ENCODE measurements at places on chromosomes 6 and 20.

DNA sequence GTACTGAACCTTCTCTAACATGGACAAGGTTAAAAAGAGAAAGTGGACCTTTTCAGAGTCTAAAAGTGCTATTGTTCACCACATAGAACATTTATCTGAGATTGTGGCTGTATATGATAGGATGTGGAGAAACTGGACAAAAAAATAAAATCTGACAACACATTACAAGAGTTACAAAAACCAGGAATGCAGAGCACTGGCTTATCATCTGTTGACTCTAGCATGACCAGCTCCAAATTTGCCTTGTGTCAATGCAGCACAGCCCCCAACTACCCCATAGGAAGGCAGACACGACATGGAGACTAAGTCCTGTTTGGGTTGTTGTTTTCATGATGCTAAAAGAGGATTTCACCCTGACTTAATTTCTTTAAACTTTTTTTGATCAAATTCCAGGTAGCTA is 436.9 kb upstream of the MARCKS start:
- no peak for DNase-seq

DNA sequence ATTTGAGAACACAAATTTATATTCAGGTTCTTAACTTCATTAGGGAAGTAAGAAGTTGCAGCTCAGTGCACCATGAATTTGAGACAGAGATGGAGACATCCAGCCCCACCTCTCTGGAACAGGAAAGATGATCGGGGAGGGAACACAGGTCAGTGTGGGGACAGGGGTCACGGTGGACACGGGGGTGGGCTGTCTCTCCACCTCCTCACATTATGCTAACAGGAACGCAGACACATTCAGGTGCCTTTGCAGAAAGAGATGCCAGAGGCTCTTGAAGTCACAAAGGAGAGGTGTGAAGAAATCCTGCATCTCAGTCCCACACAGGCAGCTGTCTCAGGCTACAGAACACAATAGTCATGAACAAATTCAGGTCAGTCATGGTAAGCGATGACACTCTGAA is 3.1 kb downstream of the HLA-C start:
- DNase-seq = no peak

- no peak for DNase-seq
Observed at GRCh38 chr20:48926821-48927220, 5.3 kb downstream of the ARFGEF2 start.

- no peak for DNase-seq
Observed at GRCh38 chr20:47704746-47705496, 80.4 kb downstream of the SULF2 start.

DNA sequence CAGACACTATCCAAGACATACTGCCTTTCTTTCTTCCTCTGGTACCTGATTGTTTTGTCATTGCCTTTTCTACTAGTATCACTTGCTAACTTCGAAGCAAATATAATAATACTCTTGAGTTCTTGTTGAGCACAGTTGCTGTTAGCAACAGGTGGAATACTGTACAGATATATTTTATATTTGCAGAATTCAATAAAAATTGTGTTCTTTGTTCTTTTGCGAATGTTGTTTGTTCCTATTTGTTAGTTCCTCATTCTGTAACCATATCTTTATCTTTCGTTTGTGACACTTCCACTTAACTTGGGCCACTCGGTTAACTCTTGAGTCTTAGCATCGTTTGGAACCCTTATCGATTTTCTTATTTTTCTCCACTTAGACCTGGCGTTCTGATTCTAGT is 868 bp downstream of the CYB5R4 start:
- no peak for DNase-seq

DNA sequence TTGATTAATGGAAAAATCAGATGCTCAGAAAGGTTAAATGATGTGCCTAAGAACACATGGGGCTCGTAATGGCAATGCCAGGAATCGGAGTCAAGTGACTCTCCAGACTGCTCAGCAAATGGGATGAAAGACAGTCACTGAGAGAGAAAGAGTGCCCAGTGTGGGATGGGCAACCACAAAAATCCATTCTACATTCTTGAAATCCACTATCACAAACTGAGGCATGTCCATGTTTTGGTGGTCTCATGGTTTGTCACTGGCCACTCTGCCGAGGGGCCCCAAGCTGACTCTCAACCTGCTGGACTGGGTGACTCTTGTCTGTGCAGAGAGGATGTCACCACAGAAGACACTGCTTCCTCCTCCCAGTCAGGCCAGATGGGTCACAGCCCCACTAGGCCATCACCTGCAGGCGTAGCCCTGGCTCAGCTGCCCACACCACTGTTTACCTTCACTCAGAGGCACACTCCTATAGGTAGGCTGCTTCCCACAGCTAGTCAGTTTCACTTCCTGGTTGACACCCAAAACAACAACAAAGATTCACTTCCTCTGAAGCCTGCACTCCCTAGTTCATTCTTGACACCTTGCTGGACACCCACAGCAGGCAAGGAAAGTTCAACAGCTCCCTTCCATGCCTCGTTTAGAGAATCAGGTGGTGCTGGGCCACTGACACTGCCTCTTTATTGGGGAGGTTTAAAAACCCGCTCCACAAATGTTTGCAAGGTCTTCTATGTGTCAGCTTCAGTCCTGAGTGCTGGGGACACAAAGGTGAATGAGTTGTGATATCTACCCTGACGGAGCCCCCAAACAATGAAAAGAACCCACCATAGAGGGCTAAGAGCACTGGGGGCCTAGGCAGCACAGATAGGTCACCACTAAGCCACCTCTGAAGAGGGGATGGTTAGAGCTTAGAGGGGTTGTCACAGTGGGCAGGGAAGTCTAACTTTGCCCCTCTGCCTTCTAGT is 21.7 kb downstream of the MAP1LC3A start:
- peak; percentile 76 for DNase-seq

DNA sequence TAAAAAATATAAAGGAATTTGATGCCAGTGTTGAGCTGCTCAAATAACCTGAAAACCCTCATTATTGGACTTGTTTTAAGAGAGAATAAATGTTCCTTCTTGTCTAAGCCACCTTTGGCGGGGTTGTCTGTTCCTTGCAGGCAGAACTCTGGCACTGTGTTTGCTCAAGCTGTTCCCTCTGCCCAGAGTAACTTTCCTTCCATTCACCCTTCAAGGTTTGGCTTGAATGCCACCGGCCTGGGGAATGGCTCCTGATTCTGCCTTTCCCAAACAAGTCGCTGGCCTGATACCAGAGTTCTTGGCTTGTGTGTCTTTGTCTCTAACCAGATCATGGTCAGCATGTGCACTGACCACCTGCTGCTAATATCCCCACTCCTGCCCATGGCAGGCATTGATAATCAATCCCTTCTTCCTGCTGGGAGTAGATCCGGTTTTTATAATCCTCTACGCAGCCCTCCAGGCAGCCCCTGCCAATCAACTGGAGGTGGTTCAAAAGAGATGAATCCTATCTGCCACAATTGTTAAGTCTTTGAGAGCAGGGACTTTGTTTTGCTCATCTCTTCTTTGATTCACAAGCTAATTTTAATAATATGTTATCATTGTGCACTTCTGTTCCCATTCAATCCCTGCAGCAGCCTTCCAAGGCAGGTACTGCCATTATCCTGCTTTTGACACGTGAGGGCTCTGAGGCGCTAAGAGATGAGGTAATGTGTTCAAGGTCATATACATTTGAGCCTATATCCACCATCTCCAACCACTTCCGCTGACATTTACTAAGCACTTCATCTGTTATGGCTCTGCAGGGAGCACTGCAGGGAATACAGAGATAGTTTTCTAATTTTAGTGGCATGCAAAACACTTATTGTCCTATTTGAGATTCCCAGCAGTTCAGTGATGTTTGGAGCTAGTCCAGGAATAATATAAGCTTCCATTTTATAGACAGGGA is 3.1 kb upstream of the CCM2L start:
- DNase-seq = no peak

GRCh38 chr20:54545676-54546358 is 70.4 kb downstream of the DOK5 start:
- DNase-seq = no peak

DNA sequence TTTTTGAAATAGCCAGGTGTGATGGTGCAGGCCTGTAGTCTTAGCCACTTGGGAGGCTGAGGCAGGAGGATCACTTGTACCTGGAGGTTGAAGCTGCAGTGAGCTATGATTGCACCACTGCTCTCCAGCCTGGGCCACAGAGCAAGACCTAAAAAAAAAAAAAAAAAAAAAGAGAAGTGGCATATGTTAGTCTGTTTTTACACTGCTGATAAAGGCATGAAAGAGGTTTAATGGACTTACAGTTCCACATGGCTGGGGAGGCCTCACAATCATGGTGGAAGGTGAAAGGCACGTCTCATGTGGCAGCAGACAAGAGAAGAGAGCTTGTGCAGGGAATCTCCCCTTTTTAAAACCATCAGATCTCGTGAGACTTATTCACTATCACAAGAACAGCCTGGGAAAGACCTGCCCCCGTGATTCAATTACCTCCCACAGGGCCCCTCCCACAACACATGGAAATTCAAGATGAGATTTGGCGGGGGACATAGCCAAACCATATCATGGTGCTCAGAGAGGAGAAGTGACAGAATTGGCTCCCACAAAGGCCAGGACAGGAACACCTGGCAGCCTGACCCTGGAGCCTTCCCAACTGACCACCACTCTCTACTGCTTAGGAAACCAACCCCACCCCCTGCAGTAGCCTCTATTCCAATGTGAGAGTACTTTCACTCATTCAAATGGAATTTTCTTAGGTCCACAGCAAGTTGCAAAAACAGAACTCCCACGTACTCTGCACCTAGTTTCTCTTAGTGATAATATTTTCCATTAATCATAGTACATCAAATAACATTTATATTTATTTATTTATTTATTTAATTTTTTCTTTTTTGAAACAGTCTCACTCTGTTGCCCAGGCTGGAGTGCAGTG is 29.8 kb downstream of the ARHGAP40 start:
- no peak for DNase-seq

DNA sequence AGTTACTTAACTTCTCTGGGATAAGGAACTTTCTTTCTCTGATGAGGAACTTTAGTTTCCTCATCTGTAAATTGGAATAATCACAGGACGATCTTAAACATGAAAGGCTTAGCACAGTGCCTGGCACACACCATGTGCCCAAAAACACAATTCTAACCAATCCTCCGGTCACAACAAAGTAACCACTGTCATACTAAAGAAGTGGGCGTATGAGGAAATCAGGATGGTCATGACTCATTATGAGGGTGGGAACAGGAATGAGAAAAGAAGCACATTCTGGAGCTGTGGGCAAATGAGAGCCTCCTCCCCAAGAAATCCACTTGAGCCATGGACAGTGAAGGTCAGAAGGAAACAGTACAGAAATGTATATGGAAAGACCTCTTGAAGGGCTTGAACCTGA is 82.9 kb downstream of the LRFN2 start:
- no peak for DNase-seq

- DNase-seq = no peak
Observed at GRCh38 chr6:138654715-138655634, 118.6 kb upstream of the CCDC28A start.

DNA sequence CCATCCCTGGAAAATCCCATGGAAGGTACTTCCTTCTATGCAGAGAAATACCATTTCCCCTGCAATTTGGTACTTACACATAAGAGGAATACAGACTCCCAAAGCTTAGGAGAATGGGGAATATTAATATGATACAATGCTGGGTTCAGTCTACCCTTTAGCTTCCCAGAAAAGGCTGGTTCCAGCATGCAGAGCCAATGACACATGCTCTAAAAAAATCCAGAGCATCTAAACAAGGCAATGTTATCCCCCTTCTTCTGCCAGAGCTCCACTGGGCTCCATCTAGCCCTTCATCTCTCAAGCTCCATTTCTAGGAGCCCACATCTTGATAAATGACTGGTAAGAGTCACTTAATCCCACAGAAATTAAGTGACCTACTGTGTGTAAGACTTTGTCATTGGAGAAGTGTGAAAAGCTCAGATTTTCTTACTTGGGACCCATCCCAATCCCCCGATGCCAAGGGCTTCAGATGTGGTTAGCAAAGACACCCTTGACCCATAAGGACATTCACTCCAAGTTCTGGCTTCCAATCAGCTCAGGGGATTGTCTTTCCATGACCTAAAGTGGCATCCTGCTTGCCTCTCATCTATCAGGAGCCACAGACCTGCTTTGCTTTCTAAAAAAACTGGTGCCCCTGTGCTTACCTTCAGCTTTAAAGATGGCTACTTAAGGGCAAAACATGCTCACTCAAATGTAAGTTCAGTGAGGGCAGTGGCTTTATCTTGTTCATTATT is 137.5 kb downstream of the UNC5CL start:
- DNase-seq = no peak

- no peak for DNase-seq
Observed at GRCh38 chr6:11609324-11610071, 71.9 kb downstream of the TMEM170B start.

DNA sequence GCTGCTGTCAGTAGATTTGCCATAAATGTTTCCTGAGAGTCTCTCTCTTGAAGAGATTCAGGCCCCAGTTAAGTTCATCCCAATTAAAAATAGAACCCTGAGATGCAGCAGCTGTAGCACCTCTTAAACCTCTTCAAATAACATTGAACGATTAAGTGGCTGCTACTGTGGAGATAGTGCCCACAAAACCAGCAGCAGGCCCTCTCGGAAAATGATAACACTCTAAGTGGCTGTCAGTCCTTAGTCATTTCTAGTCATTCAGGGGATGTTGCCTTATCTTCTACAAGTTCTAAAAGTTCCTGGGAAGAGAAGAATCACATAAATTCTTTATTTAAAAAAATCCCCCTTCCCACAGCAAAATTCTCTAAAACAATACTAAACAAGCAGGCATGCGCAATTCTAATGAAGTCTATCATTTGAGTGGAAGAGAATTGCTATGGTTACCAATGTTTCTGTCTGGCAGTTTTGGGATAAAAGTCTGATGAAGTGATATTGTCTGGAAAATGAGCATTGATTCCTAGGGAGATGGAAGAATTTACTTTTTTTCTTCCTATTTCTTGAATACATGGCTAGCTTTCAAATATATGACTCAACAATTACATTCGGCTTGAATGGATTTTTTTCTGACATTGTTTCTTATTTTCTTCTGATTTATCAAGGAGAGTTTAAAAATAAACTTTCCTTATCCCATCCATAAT is 131.9 kb downstream of the TRMT11 start:
- no peak for DNase-seq

DNA sequence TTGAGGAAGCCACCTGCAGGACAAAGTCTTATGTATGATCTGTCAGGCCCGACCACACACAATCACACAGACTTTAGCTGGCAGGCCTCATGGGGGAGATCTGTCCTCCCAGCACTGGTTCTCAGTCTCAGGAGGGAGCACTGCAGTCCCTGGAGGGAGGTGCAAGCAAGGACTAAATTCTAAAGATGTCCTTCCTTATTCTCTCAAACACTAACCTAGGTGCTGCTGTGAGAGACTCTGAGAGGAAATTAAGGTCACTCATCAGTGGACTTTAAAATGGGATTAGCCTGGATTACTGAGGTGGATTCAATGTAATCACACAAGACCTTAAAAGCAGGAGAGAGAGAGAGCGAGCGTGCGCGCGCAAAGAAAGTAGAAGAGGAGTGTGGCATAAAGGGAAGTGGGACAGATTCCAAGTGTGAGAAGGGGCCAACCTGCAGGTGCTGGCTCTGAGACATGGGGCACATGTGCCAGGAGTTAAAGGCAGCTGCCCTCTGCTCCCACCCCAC is 14.3 kb downstream of the GLO1 start:
- no peak for DNase-seq

Data from RWPE2 (cell line).